ENCODE measurements at places on chromosomes 4 and X.

DNA sequence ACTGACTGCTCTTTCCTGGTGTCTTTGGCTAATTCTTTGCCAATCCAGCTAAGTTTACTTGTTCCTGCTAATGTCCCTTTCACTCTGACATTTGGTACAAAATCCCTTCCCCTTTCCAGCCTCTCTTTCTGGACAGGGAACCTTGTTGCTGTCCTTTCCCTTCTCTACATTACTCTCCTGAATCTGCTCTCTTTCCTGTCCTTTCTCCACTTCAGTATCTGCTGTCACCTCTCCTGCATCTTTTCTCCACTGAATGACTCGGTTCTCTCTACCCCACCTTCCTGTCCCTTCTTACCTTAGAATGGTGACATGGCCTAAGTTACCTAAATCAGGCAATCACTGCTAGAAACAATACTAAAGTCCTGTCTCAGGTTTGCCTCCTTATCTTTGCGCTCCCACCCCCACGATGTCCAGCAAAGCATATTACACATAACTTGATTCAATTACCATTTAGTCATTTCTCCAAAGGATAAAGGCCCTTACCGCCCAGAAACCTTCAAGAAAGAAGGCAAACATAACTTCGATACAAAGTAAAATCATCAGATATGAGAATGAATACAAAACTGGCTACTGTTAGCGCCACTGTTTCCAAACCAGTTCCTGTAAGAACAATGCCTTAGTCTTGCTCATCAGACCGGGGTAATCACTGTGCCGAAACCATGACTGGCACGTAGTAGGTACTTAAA, 890 bp downstream of the BOD1L1 start:
- no peak for DNase-seq

DNA sequence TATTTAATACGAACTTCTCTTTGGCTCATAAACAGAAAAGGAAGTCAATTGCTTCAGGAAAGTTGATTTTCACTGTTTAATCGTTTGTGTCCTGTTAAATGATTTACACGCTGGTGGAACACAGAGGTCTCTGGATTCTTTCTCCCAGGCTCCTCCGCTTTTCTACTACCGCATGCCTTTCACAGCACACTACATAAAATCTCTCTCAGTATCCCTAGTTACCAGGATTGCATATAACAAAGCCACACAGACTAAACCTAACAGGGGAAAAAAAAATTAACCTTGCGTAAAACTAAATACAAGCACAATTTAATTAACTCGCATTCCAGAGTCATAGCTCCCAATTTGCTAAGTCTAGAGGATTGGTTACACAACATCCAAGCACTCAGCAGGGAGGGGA, 133.9 kb downstream of the CORIN start:
- no peak for DNase-seq

DNA sequence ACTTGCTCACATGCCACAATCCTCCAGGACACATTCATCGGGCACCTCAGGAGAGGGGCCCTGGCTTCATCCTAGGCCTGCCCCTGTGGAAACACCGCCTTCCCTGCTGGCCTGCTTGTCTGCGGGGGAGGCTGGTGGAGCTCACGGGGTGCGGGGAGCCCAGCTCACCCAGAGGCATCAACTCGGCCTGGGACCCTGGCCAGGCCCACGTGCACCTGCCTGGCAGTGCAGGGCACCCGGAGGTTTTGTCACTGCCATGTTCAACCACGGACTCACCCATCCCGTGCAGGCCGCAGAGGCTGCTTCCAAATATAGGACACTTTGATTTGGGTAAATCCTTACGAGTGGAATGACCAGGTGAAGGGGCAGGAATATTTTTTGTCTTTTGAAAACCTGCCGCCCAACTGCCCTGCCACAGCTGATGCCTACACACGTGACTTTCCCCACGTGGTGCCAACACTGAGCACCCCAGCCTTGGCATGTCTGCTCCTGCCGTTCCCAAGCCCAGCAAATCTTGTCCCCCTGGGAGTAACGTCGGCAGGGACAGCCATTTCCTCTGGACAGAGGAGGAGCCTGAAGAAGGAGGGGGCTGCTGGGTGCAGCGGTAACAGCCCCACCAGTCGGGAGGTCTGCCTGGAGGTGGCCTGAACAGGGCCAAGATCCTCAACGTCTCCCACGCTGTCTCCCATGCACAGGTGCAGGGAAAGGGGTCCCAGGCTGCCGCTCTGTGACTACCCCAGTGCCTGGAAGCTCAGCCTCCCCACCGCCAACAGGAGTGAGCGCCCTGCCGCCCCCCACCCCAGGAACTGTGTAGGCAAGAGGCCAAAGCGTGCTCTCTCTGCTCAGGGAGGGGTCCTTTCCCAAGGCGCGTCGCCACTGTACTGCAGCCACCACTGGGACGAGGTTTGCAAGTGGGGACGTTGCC, 8.5 kb downstream of the MXD4 start:
- no peak for DNase-seq

- no peak for DNase-seq
These were observed 21.2 kb downstream of the DOK7 start for GRCh38 chr4:3484057-3484973.

DNA sequence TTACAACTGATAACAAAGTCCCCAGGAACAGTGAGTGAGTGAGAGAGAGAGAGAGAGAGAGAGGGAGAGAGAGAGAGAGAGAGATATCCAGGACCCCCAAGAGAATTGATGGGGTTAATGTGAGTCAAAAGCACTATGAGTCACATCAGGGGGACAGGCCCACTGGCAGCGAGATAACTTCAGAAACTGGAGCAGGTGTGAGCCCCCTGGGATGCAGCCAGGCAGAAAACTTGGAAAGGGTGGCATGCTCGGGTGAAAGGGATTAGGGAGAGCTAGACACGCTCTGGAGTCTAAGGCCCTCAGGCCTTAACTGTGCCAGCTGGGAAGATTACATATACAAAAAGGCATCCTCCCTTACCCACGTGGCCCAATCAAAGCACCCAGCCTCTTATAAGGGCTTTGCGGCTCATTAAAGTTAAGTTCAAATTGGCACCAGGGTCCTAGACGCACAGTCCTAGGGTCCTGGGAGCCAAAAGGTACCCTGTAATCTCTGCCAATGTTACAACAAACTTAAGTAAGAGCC, 841 bp downstream of the ACOT9 start:
- DNase-seq, result no peak

DNA sequence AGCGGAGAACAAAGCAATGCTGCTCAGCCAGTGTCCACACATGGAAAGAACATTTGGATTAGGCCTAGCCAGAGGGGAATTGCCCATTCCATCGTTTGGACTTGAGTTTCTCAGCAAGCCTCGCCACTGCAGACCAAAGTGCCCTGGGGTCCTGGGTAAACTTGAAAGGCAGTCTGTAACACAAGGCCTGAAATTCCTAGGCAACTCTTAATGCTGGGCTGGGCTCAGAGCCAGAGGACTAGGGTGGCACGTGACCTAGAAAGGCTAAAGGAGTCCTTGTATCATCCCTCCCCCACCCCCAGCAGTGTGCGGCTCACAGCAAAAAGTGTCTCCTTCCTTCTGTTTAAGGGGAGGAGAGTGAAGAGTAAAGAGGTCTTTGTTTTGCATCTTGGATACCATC, 210.4 kb upstream of the ARX start:
- DNase-seq, result no peak

DNA sequence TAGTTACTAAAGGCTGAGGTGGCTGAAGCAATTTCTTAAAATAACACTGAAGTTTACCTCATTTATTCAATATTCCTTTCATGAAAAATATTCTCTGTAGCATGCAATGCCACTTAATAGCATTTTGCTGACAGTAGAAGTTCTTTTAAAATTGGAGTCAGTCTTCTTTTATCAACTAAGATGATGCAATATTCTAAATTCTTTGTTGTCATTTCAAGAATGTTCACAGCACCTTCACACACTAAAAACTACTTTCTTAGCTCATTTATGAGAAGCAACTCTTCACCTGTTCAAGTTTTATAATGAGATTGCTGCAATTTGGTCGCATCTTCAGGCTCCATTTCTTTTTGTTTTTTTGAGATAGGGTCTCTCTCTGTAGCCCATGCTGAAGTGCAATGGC, 48.8 kb downstream of the ANAPC10 start:
- DNase-seq, result no peak

All from activated CD8-positive, alpha-beta memory T cell treated with anti-CD3 and anti-CD28 coated beads for 48 hours (primary cell).